ENCODE measurements at places on chromosomes 13 and 19.

DNA sequence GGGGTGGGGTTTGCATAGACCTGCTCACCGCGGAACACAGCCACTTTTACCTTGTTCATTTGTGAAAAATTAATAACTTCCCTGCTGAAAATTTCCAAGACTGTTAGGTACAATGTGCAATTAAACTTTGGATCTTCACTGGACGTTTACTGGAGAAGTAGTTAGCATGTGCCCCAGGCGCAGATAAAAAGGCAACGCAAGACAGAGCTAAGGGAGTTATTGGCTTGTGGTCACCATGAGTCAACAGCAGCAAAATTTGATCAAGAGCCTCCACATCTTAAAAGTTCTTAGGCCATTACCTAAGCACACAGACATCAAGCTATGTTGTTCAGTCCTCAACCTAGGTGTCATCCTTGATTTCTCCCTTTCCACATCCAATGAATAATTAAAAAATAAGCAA, 257.0 kb downstream of the LHFPL6 start:
- no peak for DNase-seq

- DNase-seq: no peak
Observed at GRCh38 chr13:63128716-63129115, 1713.1 kb upstream of the PCDH20 start.

DNA sequence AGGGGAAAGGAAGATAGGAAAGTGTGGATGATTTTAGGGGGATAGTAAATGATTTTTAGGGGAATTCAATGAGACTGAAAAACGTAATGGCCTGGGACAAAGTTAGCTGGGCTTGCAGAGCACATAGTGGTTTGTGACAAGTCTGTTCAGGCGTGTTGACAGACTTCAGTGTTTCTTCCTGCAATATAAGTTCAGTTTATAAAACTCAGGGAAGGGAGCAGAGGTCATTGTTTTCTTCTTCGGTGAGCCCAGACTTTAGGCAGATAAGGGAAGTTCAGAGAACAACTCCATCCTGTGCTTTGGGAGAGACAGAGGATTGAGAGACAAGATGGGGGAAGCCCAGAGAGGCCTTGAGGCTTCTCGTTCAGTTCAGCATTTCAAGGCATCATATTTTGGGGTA, 45.2 kb upstream of the SLC7A1 start:
- no peak for DNase-seq

DNA sequence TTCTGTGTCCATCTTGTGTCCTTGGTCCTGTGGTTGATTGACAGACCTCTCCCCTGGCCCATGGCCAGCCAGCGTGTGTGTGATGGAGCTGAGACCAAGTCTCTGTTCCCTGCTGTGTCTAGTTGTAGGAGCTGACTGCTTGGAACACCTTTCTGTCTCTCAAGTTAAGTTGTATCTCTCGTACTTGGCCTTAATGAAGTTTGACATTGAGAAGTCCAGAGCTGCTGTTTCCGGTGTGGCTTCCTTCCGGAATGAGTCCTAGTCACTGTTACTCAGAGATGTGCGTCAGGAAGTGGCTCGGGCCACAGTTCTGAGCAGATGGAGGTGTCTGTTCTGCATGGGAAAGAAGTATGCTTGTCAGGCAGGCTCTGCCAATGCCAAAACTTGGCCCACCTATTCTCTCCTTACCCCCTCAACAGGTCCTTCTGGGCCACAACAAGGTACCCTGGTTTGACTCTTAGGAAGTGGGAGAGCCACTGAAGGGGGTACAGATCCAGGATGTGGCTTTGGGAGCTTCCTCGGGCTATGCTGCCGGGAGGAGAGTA, 54.3 kb downstream of the GATAD2A start:
- no peak for DNase-seq

DNA sequence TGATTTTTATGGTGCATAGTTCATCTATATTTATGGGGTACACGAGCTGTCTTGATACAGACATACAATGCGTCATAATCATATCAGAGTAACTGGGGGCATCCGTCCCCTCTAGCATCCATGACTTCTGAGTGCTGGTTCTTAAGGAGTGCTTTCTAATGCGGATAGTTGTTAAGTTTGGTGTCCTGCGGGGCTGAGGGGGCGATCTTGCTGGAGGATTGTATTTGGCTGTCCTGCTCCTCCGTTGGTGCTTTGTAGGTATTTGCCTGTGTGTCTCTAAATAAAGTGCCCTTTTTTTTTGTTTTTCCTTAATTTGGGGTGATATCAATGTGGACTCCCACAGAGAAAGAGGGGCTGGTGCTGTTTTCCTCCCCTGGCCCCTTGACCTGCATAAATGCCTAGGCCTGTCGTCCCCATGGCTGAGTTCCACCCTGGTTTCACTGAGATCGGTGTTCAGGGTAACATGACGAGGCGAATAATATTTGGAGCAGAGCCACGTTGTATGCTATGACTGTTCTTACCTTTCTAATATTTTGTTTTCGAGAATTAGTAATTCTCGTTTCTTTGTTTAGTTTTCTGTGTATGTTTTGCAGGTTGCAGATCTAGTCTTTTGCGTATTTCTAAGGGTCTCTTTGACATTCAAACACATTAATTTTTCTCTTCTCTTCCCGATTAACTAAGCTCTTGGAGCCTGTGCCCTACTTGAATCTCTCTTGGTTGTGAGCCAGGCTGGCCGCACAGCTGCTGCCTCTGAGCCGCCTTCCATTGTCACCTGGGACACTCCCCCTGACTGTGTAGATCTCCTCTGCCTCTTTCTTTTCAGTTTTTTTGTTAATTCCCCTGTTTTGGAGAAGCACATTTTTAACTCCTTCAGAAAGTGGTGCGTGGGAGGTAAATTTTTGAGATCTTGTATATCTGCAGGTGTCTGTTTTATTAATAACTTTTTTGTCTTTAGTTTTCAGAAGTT, 100.3 kb downstream of the ARHGEF7 start:
- no peak for DNase-seq

- no peak for DNase-seq
Observed at GRCh38 chr13:98488736-98489135, 88.2 kb downstream of the STK24 start.

- DNase-seq: no peak
Observed at GRCh38 chr13:86399572-86399971, 600.4 kb upstream of the SLITRK6 start.

DNA sequence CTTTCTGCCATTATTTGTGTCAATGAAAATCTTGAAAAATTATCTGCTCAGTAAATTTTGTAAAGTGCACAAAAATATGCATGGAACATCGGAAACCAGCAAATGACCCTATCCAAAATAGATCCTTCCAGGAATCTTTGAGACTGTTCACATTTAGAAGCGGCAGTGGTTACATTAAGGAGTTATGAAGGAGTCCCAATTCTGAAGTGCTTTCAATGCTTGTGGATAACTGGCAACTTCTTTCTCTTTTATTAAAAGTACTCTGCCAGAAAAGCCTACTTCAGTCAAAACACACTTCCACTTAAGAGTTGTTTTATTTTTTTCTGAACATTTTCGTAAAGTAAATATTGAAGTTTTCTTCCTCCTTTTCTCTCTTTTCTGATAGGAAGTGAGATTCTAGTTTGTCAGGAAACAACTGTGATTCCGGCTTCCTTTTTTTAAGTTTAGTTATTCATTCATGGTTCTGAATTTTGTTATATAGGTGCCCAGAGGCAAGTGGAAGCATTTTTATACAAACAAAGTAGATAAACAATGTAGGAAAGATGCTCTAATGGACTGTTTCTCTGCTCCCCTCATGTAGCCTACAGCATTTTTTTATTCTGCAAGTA, 83.5 kb downstream of the PCDH9 start:
- no peak for DNase-seq

- no peak for DNase-seq
Observed at GRCh38 chr19:48123907-48124651, 13.5 kb upstream of the PLA2G4C start.

DNA sequence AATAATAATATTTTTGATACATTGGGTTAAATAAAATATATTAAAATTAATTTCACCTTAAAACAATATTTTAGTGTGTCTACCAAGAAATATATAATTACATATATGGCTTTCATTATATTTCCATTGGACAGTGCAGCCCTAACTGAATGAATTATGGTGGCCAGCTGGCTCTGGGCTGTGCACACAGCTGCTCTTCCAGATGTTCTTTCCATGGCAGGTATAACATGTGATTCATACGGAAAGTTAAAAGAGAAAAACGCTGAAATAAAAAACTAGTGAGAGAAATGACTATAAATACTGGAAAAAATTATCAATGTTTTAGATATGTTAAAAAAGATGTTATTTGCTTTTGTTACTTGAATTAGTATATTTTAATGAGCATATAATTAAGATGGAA, 216.3 kb downstream of the RGCC start:
- DNase-seq: no peak

GRCh38 chr19:10826231-10826630, 9.8 kb downstream of the TMED1 start:
- DNase-seq: no peak

- no peak for DNase-seq
Observed at GRCh38 chr13:25501231-25501630, 129.5 kb downstream of the ATP8A2 start.

DNA sequence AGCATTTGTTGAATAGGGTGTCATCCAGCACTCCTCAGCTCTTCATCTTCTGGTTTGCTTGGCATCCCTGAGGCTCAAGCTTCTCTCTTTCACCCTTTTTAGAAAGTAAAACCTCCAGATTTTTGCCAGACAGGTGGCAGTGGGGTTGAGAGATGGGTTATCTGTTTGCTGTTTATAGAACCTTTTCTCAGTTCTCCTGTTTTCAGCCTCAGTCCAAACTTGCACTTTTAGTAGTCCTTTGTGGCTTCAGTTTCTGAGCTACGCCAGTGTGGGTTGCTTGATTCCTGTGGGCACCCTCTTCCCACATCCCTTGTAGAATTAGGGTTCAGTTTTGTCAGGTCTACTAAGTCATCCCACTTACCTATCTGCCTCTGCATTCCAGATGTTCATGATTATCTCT, 147.9 kb downstream of the PAN3 start:
- DNase-seq: no peak

GRCh38 chr13:64158908-64159307, 2743.3 kb upstream of the PCDH20 start:
- DNase-seq: no peak

DNA sequence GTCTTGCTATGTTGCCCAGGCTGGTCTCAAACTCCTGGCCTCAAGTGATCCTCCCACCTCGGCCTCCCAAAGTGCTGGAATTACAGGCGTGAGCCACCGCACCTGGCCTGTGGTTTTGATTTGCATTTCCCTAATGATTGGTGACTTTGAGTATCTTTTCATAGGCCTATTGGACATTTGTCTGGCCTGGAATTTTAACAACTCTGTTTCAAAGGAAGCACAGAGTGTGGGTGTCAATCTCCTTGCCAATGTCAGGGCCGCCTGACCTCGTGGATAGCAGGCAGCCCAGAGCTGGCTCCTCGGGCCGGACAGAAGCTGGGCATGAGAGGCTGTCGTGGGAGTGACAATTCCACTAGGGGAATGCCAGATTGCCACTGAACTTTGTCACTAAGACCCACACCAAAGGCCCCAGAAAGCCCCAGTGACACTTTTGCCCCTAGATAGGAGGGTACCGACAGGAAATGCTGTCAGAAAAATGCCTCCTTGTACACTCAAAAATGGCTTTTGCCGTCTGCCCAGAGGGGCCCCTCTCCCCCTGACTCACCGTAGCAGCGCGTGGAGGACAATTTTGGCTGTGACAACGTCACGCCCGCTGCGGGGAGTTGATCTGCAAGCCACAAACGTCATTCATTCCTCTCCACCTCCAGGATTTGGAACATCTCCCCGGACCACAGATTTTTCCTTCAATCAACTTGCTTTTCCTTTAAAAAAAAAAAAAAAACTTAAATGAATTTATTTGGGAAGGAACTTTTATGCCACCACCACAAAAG, 11.7 kb upstream of the ADGRE5 start:
- no peak for DNase-seq

- no peak for DNase-seq
Observed at GRCh38 chr13:58500938-58501337, 869.4 kb downstream of the PCDH17 start.

- no peak for DNase-seq
Observed at GRCh38 chr13:40552895-40553294, 113.5 kb downstream of the FOXO1 start.

DNA sequence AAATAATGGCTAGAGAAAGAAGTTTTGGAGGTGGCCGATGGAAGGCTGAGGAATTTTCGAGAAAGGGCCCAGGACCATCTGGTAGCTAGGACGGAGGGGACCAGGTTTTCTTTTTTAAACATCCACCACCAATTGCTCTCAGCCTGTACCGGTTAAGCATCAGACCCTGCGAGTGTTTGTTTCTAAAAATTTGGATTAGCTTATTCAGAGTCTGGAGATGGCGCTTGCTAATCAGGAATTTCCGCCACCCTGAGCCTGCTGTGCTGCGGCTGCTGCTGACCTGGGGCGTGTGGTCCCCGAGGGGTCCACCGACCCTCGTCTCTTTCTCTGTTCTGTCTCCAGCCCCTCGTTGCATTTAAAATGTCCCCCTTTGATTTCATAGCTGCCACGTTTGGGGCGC, 2.0 kb downstream of the UHRF1 start:
- DNase-seq: no peak

DNA sequence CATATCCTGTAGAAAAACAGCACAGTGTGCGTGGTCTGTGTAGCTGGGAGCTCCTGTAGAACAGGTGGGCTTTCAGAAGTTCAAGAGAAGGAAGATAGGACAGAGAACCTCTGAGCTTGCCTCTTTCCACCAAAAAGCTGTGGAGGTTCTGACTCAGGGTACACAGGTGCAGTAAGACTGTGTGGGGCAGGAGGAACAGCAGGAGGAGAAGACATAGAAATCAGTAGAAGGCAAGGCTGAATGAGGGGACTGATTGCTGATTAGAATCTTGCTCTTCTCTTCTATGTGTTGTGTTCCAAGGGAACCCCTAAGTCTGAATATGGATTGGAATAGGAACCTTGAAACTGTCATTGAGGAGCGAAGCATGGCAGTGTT, 122.7 kb downstream of the AKAP11 start:
- no peak for DNase-seq

DNA sequence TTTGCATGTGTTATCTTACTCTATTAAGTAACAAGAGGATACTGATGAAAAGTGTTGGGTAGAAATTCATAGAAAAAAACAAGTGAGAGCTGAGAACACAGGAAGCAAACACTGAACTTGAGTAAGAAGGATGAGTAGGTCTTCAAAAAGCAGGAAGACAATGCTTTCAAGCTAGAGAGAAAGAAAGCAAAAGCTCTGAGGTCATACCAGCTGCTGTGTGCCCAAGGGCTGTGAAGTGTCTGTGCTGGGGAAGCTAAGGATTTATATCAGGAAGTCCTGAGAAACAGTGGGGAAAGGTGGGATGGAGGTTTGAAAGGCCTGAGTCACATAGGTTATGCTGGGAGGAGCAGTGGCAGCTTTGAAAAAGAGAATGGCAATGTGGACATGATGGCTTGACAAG, 145.5 kb upstream of the MAB21L1 start:
- DNase-seq: no peak

GRCh38 chr19:49554701-49555181, 25.6 kb downstream of the NOSIP start:
- no peak for DNase-seq

- DNase-seq: no peak
Observed at GRCh38 chr19:43622070-43622469, 2.6 kb upstream of the ZNF428 start.

Measured in amniotic stem cell (primary cell).